ENCODE measurements at places on chromosomes 6 and 20.

GRCh38 chr20:53130795-53131194 lies 158.6 kb downstream of the TSHZ2 start:
- DNase-seq: no peak

GRCh38 chr6:43120101-43120763 lies 44.1 kb downstream of the PTK7 start:
- no peak for DNase-seq

- DNase-seq: no peak
Measured at GRCh38 chr6:15487262-15487661, 175.6 kb downstream of the DTNBP1 start.

DNA sequence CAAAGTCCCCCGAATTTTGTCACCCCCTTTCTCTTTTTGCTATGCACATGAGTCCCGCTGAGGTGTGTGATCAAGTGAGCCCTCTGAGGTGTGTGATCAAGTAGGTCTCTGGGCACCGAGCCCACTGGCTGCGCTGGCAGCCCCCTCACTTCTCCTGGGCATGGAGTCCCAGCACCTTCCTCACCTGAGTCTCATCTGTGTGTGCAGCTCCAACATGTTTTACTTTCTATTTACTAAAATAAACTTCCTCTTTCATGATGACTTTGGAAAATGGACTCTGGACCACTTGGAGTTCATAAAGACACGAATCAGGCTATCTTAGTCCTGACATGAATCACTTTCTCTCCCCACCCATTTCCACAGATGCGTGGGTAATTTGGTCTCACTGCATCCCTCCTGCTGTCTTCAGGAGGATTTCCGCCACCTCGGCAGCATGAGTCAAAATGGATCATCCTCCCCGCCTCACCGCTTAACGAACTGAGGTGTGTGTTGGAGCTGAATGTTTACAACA lies 39.8 kb downstream of the PRDM1 start:
- DNase-seq: no peak

DNA sequence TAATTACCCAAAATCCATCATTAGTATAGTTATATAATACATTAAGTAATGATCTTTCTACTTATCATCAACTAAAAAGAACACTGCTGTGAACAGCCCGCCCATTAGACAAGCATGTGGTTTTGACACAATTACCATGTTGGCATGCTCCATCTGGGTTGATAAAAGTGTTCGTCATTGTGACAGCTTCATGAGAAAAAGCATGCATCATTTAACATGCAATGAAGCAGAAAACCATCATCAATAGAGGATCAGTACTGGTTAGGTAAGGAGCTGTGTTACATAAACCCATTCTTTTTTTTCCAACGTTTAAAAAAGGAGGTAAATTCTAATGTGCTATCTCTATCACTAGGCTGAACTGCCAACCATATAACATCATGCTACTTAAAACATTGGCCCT lies 101.9 kb downstream of the EPB41L2 start:
- no peak for DNase-seq

- DNase-seq: no peak
Measured at GRCh38 chr20:17783671-17784070, 83.9 kb downstream of the BANF2 start.

DNA sequence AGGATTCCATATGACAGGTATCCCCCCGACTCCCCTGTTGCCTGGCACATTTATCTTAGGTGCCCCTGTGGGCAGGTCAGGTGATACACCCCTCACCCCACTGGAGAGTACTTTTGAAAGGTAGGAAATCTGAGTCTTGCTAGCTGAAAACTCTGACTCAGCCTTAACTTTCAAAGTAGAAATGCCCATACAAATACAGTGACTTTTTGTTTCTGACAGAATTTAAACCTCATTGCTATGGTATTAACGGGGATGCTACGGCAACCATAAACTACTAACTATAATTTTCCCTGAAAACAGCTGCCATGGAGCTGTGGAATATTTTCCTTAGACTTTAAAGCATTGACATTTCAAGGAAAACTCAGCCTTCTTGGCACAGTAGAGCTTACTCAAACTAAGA lies 536.0 kb downstream of the RFPL4B start:
- DNase-seq: no peak

DNA sequence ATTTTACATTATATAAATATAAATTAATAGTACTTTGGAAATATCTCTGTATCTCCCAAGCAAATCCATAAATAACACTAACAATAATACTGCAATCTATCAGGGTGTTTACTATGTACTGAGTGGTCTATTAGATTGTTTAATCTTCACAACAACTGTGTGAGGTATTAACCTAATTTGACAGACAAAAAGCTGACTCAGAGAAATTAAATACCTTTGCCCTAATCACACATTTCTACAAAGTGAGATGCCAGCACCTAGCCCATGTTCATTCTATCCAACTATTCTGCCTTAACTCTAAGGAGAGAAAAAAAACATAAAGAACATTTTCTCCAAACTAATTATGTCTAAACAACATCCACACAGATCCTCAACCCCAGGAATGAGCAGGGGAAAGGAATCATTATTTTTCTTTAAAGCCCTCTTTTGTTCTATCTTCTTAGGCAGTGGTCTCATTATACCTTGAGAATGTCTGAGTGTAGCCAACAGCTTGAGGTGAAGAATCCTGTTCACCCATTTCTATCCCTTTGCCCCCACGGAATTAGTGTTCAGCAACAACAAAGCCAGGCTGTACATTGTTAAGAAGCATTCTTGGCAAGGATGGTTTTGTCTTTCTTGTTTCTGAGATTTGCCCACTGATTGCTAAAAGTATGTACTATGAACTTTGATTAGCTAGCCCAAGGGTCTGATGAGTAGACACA lies 42.7 kb downstream of the PRL start:
- DNase-seq: no peak

DNA sequence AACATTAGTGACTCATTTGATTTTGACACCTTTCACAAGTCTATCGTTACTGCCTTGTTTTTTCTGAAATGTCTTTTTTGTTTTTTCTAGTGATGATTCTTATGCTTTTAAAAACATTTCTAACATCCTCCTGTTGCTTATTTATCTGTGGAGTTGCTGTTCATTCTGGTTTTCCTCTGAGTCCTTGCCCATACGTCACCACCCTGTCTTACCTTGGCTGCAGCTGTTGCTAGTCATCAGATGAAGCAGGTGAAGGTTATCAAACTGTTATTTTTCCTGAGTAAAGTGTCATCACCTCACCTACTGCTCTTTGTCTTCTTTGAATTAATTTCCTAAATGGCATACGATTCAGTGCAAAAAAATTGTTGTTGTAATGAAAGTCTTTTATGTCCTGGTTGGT lies 376.6 kb downstream of the GRIK2 start:
- no peak for DNase-seq

- DNase-seq: no peak
Measured at GRCh38 chr6:150452428-150453243, 83.8 kb downstream of the IYD start.

DNA sequence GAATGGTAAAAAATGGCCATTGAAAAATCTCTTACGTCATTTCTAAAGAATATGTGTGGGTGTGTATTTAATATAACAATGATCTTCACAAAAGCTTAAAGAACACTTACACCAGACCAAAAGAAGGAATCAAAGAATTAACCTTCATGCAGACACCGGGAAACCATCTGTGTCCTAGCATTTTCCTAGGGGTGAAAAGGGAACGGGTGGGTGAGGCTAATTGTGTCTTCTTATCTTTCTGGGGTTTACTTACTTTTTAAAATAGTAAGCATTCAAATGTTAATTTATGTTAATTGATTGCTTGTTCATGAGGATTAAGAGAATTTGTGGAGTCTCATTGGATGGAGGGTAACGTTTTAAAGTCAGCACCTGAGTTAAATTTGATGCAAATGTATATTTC lies 47.5 kb downstream of the BMP2 start:
- no peak for DNase-seq

DNA sequence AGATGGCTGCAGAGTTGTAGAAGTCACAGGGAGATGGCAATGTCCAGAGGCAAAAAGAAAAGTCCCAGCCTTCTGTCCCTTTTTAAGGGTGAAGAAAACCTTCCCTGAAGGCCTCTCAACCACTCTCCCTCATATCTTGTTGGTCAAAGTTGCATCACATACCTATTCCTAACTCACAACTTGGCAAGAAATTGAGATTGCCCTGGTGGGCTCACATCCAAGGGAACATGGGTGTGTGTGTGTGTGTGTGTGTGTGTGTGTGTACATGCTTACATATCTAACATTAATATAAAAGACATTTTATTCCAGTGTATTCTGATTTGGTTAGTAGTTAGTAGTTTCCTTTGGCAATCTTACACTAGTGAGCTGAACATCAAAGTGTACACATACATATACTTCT lies 144.3 kb upstream of the SALL4 start:
- no peak for DNase-seq

DNA sequence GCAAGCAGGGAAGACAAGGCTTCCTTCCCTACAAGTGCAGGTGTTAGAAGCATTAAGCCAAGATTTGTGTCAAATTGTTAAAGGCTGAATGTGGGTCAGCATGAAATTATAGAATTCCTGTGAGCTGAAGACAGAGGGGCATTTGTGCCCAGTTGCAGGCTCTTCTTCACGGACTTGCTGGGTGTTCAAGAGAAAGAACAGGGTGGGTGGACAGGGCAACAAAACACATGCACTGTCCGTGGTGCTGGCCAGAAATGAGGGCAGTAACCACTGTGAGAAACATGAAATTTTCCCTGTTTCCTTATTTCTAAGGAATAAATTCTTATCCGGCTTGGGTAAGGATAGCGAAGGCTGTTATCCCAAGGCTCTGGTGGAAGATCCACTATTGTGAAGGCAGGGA lies 579.5 kb upstream of the HTR1E start:
- DNase-seq: no peak

DNA sequence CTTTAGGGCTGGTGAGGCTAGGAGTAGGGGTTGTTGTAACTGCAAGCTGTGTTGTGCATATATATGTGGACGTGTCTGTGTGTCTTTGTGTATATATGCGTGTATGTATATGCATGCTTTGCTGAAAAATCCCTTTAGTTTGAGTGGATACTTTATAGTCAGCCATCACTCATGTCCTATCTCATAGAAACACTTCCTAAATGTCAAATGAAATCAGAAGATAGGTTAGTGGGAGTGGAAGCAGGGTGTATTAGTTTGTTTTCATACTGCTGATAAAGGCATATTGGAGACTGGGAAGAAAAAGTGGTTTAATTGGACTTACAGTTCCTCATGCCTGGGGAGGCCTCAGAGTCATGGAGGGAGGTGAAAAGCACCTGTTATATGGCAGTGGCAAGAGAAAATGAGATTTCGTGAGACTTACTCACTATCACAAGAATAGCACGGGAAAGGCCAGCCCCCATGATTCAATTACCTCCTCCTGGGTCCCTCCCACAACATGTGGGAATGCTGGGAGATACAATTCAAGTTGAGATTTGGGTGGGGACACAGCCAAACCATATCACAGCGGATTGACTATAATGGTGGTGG lies 131.1 kb downstream of the JARID2 start:
- DNase-seq: no peak

GRCh38 chr6:93139408-93140081 lies 279.8 kb downstream of the EPHA7 start:
- no peak for DNase-seq

GRCh38 chr6:72865467-72865866 lies 243.6 kb downstream of the KCNQ5 start:
- no peak for DNase-seq

DNA sequence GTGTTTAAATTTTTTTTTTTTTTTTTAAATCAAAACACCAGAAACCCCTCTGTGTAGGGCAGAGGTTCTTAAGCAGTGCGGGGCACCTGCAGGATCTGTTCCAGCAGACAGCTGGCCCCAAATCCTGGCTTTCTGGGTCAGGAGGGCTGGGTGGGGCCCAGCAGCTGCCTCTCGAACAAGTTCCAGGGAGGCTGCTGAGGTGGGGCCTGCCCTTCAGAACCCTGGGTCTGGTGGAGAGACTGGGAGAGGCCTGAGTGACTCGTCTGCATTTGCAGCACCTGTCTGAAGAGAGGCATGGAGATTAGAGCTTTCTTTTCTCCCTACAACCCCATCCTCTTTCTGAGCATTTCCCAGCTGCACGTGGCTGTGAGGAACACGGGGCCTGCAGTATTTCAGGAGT lies 8.4 kb downstream of the PSMG4 start:
- no peak for DNase-seq

DNA sequence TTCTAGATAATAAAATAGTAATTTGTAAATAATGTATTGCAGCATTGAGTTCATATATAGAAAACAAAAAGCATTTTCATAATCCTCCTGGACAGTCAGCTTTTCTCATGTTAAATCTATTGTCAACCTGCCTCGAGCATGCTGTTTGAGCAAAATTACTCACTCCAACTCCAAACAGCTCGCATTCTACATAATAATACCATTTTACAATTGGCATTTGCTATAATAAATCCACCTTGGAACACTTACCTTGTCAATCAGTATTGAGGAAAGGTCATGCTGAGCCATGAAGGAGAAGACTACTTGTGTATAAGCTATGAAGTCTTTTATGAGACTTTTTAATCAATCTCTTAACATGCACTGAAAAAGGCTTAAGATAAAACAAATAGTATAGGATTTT lies 682.6 kb downstream of the CBLN4 start:
- DNase-seq: no peak

- no peak for DNase-seq
Measured at GRCh38 chr6:143974089-143974488, 34.0 kb downstream of the PLAGL1 start.

GRCh38 chr20:2153326-2153725 lies 51.7 kb downstream of the STK35 start:
- DNase-seq: no peak

DNA sequence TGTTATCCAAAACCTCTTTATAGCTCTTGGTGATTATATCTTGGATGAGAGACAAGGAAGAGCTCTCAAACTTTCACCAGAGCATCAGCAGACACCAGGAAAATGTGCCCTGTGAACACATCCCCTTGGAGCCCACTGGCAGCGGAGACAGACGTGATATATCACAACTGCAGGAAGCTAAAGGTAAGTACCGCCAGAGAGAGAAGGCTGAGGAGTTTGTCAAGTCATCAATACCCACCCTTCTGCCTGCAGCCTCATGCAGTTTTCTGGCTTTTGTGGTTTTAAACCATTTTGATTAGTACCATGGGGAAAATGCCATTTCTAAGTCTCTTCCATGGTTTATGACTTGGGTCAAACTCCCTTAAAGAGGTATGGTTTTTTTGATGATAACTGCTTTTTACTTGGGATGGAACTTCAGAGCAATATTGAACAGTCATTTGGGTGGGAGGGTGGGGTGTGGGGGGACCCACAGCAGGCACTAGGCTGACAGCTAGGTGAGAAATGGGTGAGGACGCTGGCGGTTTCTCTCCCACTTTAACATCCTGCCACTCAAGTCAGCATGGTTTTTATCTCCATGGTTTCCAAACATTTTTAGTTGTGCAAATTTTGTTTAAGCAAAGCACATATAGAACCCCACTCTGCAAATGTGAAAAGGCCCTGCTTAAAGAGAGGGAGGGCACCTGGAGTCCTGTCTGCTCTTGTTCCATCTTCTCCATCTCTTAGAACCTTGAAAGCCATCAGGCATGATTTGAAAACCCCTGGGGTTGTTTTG lies 108.4 kb downstream of the SCML4 start:
- DNase-seq: no peak

DNA sequence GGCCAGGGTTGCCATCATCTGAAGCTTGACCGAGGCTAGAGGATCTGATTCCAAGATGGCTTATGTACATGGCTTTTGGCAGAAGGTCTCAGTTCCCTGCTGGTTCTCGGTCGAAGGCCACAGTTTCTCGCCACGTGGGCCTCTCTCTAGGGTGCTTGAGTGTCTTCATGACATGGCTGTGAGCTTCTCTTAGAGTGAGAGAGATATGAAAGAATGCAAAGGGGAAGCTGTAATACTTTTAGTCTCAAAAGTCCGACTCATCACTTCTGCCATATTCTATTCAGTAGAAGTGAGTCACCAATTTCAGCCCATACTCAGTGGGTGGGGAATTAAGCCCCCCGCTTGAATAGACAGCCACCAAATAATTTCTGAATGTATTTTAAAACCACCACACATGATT lies 94.2 kb downstream of the UTRN start:
- no peak for DNase-seq

All from esophagus squamous epithelium (tissue), 5 donors.